ENCODE measurements at places on chromosomes 2 and 18. TPM values are rescaled to one million over a fixed set of nuclear protein-coding genes. Genes with fewer than 3 reads are reported as not detected.

DNA sequence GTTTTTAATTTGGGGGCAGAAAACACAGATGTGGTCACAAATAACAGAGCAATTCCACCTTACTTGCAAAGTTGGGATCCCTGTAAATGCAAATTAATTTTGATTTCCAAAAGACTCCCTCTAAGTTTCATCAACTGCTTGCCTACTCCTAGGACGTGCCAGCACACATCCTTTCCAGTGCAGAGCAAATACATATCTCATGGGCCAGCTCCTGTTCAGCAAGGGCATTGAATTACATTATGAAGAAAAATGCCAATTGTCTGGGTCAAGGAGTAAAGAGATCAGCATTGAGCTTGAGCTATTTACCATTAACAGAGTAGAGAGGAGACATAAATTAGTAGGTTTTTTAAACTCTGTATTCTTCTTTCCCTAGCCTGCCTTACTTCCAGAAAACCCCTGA lies 18.8 kb downstream of the PID1 start:
- no peaks in the 10 kb centered on the region for H3K27me3 ChIP-seq
- H3K36me3 ChIP-seq, result no peaks in the 10 kb centered on the region
- DNase-seq, result no peak
- no peaks in the 10 kb centered on the region for H3K4me1 ChIP-seq
- no peak overlapping the region for H3K4me3 ChIP-seq

DNA sequence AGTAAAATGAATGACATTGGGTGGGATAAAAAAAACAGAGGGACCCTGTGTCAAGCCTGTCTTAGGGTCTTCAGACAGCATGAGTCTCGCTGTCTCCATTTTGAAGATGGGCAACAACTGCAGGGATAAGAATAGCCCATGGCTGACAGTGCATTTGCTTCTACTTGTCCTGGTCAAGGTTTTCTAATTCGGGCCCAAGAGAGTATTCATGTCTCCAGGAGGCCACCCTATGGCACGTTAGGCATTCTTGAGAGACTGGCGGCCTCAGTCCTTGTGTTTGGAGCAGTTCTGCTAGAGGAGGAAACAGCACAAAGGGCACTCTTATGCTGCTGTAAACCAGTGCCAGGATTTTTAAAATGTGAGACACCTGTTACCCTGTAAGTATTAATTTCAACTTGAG lies 9.5 kb upstream of the MYL1 start:
- no peaks in the 10 kb centered on the region for H3K36me3 ChIP-seq
- H3K27ac ChIP-seq, result no peak overlapping the region
- DNase-seq, result no peak
- H3K27me3 ChIP-seq, result no peaks in the 10 kb centered on the region
- no peak overlapping the region for H3K4me3 ChIP-seq

ITPRIPL1 gene
- 4.6 TPM for total RNA-seq

FAM124B gene
- not detected for total RNA-seq

GRCh38 chr2:88236666-88237065 lies 66.5 kb downstream of the THNSL2 start:
- H3K36me3 ChIP-seq, result no peaks in the 10 kb centered on the region
- no peaks in the 10 kb centered on the region for H3K4me1 ChIP-seq
- H3K27me3 ChIP-seq, result no peaks in the 10 kb centered on the region
- no peak overlapping the region for H3K27ac ChIP-seq

All from fibroblast of lung (primary cell).